ENCODE measurements at places on chromosomes 1 and 21. TPM values are rescaled to one million over a fixed set of nuclear protein-coding genes. Genes with fewer than 3 reads are reported as not detected.

DNA sequence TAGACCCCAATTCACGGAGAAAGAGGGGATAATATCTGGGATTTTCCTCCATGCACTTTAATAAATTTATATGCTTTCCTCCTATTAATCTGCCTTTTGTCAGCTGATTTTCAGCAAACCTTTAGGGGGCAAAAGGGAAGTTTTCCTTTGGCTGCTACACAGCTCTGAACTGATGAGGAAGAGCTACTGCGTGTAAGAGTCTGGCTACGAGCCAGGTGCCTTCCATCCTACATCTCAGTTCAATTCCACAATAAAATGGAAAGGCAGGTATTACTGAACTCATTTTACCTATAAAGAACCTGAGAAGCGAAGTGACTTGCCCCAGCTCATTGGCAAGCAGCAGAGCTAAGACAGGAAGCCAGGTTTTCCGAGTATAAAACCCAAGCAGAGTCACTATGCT is 28.3 kb upstream of the ZNF326 start:
- no peak overlapping the region for H3K4me3 ChIP-seq
- H3K36me3 ChIP-seq: no peaks in the 10 kb centered on the region
- H3K4me1 ChIP-seq: peaks cover 3% of the 10 kb centered on the region
- DNase-seq: no peak
- peaks cover 21% of the 10 kb centered on the region for H3K27me3 ChIP-seq

DNA sequence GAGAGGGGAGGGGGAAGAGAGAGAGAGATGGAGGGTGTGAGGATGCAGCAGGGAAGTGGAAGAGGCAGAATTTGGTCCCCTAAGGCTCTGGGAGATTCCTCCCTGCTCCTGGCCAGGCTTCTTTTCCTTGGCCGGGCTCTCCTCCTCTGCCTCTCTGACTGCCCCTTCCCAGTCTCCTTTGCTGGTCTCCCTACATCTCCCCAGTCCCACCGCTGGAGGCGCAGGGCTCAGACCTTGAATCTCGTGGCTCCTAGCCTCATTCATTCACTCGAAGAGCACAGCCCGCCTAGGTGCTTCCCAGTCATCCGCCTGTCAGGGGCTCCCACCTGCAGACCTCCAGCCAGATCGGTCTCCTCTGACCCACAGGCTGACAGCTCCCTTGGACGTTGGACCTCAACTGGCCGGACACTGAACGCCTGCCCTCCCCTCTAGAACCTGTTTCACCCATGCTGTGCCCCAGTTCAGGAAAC is 76.5 kb downstream of the VWA5B1 start:
- H3K27ac ChIP-seq: no peak overlapping the region
- no peaks in the 10 kb centered on the region for H3K36me3 ChIP-seq
- DNase-seq: no peak
- no peak overlapping the region for H3K4me3 ChIP-seq

DNA sequence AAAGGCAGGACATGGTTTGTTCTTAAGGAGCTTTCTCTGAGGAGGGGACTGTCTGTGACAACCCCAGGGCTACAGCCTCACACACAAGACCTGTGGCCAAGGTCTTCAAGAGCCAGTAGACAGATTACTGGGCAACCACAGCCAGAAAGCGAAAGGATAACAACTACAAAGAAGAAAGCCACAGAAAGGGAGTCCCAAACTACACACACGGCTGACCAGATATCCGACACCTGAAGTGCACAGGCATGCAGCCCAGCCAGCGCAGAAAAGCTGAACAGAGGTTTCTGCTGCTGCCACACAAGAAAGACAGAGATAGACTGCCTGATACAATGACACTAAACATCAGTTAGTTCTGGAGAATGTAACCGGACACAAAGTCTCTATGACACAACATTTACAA is 21.4 kb upstream of the NADK start:
- H3K27ac ChIP-seq: peak overlapping the region; percentile 49
- DNase-seq: no peak
- H3K36me3 ChIP-seq: peaks cover 46% of the 10 kb centered on the region
- peaks cover 29% of the 10 kb centered on the region for H3K4me1 ChIP-seq
- H3K4me3 ChIP-seq: no peak overlapping the region

- H3K27ac ChIP-seq: no peak overlapping the region
- DNase-seq: no peak
These were observed 3.2 kb upstream of the KIAA1614 start for GRCh38 chr1:180909462-180909976.

The TGFBR3 gene
- 10.4 TPM for total RNA-seq
